BJ (cell line): ENCODE measurements at places on chromosomes 2 and 18.

- DNase-seq: no peak
Observed at GRCh38 chr2:220994846-220995245, 577.3 kb downstream of the EPHA4 start.

DNA sequence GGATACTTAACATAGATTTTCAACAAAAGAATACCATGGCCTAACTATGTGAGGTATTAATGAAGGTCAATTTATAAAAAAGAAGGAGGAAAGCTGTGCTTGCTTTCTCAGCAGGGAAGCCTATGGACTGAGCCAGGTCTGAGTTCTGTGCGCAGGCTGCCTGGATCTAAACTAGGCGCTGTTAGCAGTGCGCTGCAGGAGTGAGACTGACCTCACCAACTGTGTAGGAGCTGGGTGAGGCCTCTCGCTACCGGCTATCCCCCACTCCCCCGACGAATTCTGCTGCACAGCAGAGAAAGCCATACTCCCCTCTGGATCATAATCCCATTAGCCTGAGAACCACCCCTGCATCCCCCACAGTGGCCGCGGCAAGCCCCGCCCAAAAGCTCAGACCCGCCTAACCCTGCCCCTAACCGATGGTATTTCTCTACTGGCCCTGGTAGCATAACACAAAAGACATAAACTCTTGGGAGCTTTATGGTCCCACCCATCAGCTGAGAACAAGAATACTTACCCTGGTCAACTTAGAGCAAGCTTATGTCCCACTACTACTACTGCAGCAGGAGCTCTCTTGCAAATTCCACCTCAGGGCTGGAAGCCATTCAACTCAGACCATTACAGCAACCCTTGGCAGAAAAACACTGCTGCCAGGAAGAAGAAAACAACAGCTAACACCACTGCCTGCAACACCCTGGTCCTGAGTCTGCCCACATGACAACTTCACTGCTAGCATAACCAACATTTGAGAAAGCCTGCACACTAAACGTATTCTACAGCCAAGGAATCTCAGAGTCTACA lies 28.0 kb downstream of the SULT1C2 start:
- no peak for DNase-seq

DNA sequence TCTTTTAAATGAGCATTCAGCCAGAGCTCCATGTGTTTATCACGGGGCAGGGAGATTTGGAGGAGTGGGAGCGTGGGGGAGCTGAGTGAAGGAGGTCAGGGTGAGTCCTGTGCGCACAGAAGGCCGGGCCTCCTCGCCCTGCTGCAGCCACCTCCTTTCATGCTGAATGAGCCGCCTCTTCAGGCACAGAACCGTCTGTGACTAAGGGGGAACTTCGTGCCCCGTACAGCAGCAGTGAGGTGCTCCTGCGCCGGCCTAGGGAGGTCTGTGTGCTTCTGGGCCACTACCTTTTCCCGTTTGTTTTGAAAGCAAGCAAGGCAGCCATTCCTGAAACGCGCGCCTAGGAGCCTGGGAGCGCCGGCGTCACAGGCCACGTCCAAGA lies 27.1 kb upstream of the ZNF516 start:
- no peak for DNase-seq

GRCh38 chr2:10817413-10817812 lies 4.8 kb upstream of the PDIA6 start:
- DNase-seq: no peak

DNA sequence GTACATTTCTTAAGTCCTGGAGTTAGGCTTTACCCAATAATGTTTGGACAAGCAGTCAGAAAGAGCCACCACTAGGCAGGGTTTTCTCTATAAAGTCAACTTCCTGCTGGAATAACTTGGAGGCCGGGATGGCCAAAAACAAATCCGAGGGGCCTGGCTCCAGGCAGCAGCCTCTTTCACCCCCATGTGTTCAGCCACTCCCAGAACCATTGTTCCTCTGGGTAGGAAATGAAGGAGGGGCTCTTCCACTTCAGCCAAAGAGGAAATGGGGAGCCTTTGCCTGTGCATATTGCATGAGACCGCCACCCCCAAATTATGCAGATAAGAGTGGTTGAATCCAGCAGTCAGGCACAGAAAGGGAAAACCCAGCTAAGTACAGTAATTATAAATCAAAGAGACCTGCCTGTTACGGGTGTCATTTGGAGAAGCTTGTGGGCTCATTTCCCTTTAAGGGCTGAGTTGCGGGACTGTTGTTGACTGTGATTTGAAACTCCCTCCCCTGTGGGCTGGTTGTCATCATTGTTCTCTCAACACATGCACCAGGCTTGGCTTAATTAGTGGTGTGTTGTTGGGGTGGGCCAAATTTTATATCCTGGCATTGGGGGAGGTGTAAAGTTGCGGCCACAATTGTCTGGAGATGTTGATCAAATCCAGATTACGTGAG lies 212.8 kb upstream of the SOX11 start:
- no peak for DNase-seq

GRCh38 chr18:49757513-49758262 lies 55.6 kb downstream of the ACAA2 start:
- DNase-seq: no peak

- DNase-seq: no peak
Observed at GRCh38 chr2:219483451-219484342, 15.0 kb upstream of the GMPPA start.

DNA sequence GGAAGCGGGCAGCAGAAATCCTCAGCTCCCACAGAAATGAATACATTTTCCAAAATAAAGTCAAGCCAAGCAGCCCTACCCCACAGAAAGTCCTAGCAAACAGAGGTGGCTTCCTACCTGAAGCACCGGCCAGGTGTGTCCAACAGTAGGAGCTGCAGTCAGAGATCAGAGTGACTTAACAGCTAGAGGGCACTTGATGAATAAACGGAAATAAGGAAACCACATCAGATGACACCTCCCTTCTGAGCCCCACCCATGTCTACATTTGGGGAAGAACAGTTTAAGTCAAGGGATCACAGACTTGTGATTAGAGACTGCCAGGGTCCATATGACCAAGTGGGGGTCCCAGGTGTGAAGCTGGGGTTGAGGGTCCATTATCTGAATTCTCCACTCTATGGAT lies at the start of gene CXCR1:
Gene CXCR1 (minus strand): TSS at position 172 of the 400 bp plus-strand sequence. CDS start 1,751 bp downstream, outside the sequence.
- no peak for DNase-seq

GRCh38 chr2:133667085-133667484 lies 98.8 kb upstream of the NCKAP5 start:
- DNase-seq: no peak

DNA sequence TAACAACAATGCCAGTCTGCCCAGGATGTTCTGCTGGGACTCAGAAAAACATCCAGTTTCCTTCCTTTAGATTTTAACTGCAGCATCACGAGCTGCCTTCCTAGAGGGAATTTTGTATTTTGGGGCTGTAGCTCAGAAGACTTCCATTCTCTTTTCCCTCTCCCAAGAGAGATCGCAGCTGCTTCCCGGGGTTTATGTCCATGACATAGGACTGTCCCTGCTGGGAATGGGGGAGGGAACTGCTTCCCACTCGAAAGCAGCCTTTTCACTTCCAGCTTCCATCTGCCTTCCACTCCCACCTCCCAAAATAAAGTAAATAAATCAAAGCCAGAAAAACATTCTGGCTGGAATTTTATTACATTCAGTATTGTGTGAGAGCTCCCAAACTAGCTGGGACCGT lies 52.4 kb downstream of the LIMS1 start:
- DNase-seq: no peak

DNA sequence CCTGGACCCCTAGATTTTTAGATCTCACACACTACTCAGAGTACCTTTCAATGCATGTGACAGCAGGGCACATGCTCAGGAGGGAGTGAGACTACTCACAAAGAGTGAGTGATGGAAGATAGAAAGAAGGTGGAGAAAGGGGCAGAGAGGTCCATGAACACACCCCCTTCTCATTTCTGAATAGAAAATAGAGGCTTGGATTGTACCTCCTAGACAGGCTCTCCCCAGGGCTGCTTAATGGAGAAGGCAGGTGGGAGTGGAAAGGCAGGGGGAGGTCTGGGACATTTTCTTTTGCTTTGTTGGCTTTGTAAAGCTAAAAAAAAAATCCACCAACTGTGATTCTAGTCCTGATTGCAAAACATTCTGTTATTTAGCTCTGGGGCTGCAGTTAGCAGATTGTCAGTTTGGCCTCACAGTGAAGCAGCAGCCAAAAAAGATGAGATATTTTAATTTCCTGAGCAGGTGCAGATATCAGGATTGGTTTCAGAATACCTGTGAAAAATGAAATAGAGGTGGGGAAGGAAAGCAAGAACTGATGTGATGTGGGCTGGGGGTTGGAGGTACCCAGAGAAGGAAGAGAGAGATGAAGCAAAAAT lies 119.3 kb upstream of the GYPC start:
- DNase-seq: no peak

GRCh38 chr2:200041639-200042038 lies 86.3 kb downstream of the MAIP1 start:
- no peak for DNase-seq

- no peak for DNase-seq
Observed at GRCh38 chr2:71934595-71935261, 212.9 kb downstream of the CYP26B1 start.

- peak; percentile 26 for DNase-seq
Observed at GRCh38 chr18:61765097-61765496, 127.7 kb downstream of the RNF152 start.

GRCh38 chr18:9809697-9810096 lies 76.1 kb upstream of the TXNDC2 start:
- no peak for DNase-seq

GRCh38 chr2:203484266-203485112 lies 50.6 kb downstream of the RAPH1 start:
- DNase-seq: no peak

- no peak for DNase-seq
Observed at GRCh38 chr2:56077359-56077915, 106.4 kb upstream of the CCDC85A start.

- no peak for DNase-seq
Observed at GRCh38 chr2:17083902-17084301, 418.3 kb upstream of the CYRIA start.

- no peak for DNase-seq
Observed at GRCh38 chr2:134235510-134236144, 18.2 kb upstream of the MGAT5 start.

- no peak for DNase-seq
Observed at GRCh38 chr18:43277164-43277600, at the start of gene SYT4. Gene SYT4, minus strand, starts transcription at chr18:43277490. Its CDS starts 209 bp downstream, at chr18:43277281.

GRCh38 chr2:25743132-25743830 lies 69.9 kb upstream of the DTNB start:
- no peak for DNase-seq

- no peak for DNase-seq
Observed at GRCh38 chr2:60560734-60561644, 7.5 kb upstream of the BCL11A start.

DNA sequence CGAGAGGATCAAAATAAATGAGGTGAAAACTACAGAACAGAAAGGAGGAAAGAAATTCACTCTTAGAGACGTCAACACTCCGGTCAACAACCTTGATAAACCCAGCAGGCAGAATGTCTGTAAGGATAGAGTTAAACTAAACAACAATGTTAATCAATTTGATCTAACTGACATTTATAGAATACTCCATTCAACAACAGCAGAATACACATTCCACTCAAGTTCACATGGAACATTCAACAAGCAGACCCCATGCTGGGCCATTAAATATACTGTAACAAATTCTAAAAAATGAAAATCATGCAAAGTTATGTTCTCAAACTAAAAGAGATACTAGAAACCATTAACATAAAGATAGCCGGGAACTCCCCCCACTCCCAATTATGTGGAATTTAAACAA lies 41.8 kb downstream of the FAM210A start:
- no peak for DNase-seq

- DNase-seq: no peak
Observed at GRCh38 chr2:84749442-84749841, 131.4 kb downstream of the TRABD2A start.

GRCh38 chr2:121598087-121598486 lies 51.2 kb downstream of the CLASP1 start:
- no peak for DNase-seq

GRCh38 chr2:200258881-200259576 lies 47.5 kb upstream of the SPATS2L start:
- DNase-seq: no peak

DNA sequence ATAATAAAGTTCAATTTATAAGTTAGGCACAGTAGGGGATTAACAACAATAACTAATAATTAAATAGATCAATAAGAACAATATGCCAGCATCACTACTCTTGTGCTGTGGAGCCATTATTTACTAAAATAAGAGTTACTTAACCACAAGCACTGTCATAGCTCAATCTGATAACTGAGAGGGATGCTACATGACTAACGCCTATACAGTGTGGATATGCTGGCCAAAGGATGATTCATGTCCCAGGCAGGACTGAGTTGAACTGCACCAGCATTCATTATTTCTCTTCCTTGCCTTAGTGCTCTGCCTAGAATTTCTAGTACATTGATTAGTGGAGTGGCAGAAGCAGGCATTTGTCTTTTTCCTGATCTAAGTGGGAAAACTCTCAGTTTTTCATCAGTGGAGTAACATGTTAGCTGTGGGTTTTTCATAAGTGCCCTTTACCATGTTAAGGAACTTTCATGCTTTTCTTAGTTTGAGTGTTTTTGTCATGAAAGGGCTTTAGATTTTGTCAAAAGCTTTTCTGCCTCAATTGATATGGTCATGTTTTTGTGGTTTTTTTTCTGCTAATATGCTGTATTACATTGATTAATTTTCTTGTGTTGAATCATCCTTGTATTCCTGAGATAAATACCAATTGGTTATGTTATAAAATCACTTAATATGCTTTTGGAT lies 21.7 kb downstream of the KIAA1328 start:
- DNase-seq: peak; percentile 75

DNA sequence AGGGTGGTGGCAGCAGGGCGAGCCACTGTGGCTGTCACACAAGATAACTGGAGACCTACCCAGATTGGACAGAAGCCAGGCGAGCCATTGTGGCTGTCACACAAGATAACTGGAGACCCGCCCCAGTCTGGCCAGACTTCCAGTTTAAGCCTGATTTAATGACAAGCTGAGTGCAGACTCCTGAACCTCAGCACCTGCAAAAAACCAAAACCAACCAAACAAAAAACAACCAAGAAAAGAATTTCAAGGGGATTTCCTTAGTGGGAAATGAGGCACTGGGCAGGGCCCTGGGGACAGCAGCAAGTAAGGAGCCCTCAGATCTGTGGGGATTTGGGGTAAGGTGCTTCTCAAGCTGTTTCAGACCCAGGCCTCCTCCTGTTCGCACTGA lies 95.2 kb upstream of the BOD1L2 start:
- DNase-seq: no peak

GRCh38 chr2:3864943-3865865 lies 161.8 kb downstream of the DCDC2C start:
- no peak for DNase-seq

DNA sequence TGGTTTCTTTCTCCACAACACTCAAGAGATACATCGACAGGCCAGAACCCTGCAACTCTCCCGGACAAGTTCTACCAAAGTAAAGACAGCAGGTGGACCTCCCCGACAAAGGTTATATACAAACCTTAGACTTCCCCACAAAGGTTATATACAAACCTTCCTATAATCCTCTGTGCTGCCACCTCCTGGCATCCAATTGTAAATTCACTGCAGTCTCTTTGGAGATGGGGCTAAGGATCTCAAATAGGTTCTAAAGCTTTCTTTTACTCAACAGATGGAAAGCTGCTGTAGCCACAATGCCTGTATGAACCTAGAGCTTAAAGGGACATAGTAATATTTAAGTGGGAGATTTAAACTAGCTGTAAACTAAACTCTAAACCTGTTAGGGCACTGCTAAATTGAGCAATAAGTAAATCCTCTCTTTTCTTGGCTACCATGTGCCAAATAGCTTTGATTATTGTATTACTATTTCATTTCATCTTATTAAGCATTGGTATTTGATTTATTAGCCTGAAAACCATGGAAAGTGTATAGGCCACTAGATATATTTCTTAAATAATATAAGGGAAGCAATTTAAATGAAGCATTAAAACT lies 9.8 kb upstream of the MREG start:
- DNase-seq: no peak
